Bone marrow (tissue), 2 donors: ENCODE measurements at places on chromosomes 6 and 20.

DNA sequence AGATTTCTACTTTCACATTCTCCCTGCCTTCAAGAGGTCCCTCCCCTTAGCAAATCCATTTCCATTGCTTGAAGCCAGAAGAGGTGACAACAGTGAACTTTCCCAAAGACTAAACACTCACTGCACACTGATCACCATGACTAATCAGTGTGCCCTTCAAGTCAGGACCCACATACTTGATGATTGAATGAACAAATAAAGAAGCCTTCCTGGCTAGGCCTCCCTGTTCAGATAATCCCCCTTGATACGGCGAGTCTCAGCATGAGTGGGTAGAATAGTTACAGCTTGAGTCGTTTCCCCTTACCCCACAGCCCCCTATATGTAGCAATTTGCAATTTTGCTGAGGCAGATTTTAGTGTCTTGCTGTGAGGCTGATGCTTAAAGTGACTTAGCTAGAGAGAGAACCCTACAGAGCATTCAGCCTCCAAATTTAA lies 102.2 kb downstream of the UNC5CL start:
- DNase-seq: no peak

DNA sequence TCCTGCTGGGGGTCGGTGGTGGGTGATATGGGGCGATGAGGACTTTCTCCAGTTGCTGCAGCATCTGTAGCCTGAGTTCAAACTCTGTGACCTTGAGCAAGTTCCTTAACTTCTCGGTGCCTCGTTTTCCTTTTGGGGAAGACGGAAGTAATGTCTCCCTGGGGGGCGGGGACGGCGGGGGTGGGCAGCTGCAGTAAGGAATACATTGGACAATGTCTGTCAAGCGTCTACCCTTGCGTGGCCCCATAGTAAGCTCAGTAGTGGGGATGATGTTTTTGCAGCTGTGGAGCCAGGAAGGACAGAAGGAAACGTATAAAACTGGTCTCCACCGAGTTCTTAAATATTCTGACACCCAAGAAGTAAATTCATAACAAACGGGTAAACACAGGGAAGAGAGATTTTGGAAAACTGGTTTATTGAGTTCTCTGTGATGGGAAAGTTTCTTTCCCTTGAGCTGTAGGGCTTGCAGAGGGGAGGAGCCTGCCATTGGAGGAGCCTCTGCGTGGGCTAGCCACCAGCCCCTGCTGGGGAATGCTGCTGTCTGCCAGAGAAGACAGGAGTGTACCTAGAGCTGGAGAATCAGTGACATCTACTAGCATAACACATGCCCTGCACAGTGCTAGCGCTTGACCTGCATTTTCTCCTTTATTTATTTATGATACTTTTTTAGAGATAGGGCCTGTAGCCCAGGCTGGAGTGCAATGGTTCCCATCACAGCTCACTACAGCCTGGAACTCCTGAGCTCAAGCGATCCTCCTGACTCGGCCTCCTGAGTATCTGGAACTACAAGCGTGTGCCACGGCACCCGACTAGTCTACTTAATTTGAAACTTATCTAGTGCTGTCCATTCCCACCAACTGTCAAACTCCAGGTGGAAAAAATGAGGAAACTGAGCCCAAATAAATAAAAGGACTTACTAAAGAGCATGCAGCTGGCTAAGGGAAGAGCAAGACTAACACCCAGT lies 1.2 kb upstream of the ACSS1 start:
- DNase-seq: no peak

DNA sequence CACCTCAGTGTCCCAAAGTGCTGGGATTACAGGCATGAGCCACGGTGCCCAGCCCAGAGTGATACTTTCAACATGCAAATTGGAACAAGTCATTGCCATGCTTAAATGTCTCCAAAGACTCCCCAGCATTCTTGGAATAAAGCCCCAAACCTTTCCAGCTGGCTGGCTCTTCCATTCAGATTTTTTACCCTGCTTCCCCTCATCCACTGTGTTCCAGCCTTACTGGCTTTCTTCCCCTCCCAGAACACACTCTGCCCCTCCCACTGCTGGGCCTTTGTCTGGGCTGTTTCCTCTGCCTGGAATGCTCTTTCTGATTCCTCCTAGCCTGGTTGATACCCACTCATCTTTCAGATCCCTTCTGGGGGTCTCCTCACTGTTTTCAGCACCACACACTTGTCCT lies 40.1 kb upstream of the NNAT start:
- DNase-seq: no peak

GRCh38 chr20:61113731-61114130 lies 138.3 kb upstream of the CDH4 start:
- no peak for DNase-seq

DNA sequence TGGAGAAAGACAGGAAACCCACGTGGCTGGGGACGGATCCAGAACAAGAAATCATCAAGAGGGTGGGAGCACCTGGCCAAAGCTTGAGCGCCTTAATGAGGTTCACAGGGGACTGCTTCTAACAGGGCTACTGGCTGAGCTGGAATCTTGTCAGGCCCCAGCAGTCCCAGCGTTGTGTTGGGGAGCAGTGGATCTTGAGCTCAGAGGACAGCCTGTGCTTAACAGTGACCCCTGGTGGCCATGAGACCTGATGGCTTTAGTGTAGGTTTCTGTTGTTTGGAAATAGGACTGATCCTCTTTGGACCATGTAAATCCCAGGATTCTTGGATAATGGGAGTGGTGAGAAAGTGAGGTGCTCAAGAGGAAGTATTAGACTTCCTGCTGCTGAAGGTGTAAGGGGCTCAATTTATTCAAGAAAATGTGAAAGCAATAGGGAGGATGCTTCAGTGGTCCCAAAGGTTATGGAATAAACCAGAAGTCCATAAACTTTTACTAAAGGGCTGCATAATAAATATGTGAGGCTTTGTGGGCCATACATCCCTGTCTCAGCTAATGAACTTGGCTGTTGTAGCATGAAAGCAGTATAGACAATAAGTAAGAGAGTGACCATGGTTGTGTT lies 216.2 kb downstream of the NFATC2 start:
- DNase-seq: no peak

- DNase-seq: peak; percentile 9
These were observed 719.7 kb upstream of the MARCKS start for GRCh38 chr6:113137426-113137825.
